Mononuclear cell (primary cell): ENCODE measurements at places on chromosomes 4 and X. TPM values are rescaled to one million over a fixed set of nuclear protein-coding genes. Genes with fewer than 3 reads are reported as not detected.

CXXC4 gene
- 0.21 TPM for total RNA-seq

NRK gene
- total RNA-seq: under 0.01 TPM

EFHC2 gene
- total RNA-seq: 6.1 TPM

ZFYVE28 gene
- 8.9 TPM for total RNA-seq

AKAP4 gene
- not detected for total RNA-seq

EIF2S3 gene
- 490 TPM for total RNA-seq

SYN1 gene
- total RNA-seq: 0.21 TPM

LONRF3 gene
- 21.0 TPM for total RNA-seq

PAGE2B gene
- not detected for total RNA-seq

TMEM154 gene
- total RNA-seq: 10.6 TPM

CFP gene
- total RNA-seq: 139 TPM

SPATA4 gene
- not detected for total RNA-seq

XAGE2 gene
- not detected for total RNA-seq

DTHD1 gene
- total RNA-seq: 3.4 TPM

F11 gene
- not detected for total RNA-seq

CXCL11 gene
- total RNA-seq: 0.10 TPM

QRFPR gene
- total RNA-seq: not detected

CCKAR gene
- not detected for total RNA-seq

CTAG2 gene
- total RNA-seq: not detected

AFM gene
- not detected for total RNA-seq

GABRB1 gene
- total RNA-seq: not detected

NIPAL1 gene
- under 0.01 TPM for total RNA-seq

RIPPLY1 gene
- not detected for total RNA-seq

USP38 gene
- total RNA-seq: 63.6 TPM

TEX13C gene
- total RNA-seq: not detected

BEX5 gene
- total RNA-seq: 6.8 TPM

SPACA5 gene
- not detected for total RNA-seq
